ENCODE measurements at places on chromosomes 5 and 9.

- DNase-seq = no peak
Measured at GRCh38 chr9:20570087-20570486, 52.2 kb downstream of the MLLT3 start.

DNA sequence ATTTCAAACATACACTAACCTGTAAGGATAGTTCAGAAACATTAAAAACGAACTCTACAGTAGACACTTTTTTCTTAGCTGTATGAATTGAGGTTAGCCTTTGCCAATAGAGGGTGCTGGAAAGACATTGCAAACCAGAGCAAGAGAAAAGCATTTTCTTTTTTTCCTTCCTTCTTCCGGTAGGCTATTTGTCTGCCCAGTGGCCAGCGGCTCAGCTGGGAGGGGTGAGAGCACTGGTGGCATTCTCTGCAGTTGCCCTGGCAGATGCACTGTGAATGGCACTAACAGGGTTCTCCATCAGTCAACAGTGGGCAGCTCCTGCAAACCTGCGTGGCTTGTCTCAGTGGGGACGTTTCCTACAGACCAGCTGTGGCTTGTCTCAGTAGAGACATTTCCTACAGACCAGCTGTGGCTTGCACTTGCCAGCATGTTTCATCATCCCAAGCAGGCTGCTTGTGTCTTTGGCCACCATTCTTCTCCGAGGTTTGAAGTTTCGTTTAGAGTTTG, 984.5 kb upstream of the CDH18 start:
- DNase-seq = peak; percentile 69

GRCh38 chr5:172145870-172146747, 41.9 kb downstream of the STK10 start:
- no peak for DNase-seq

DNA sequence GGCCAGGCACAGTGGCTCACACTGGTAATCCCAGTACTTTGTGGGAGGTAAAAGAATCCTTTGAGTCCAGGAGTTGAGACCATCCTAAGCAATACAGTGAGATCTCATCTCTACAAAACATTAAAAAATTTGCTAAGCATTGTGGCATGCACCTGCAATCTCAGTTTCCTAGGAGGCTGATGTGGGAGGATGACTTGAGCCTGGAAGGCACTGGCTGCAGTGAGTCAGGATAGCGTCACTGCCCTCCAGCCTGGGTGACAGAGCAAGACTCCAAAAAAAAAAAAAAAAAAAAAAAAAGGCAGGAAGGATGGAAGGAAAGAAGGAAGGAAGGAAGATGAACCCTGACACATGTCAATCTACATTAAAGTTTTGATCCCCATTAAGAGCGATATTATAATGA, 1452.2 kb upstream of the ACO1 start:
- DNase-seq = no peak

GRCh38 chr5:79330071-79330470, 94.1 kb downstream of the JMY start:
- no peak for DNase-seq

DNA sequence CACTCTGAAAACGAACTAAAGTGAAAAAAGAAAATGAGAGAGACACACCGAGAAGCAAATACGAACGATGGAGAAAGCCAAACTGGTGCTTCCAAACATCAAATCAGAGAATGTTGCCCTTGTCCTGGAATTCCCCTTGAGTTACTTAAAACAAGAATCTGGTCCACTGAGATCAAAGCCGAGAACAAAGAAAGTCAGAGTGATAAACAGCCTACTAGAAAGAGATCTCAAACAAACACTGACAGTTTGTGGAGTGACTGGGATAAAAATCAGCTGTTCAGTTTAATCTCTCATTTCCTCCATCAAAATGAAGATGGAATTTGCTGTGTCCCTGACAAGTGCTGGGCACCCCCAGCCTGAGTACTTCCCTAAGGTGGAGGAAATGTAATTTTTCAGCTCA, 582.6 kb downstream of the NR2F1-AS1 start:
- DNase-seq = no peak

GRCh38 chr9:77817590-77818311, 169.6 kb upstream of the GNA14 start:
- no peak for DNase-seq

GRCh38 chr5:151065609-151066008, 15.2 kb downstream of the TNIP1 start:
- DNase-seq = no peak

DNA sequence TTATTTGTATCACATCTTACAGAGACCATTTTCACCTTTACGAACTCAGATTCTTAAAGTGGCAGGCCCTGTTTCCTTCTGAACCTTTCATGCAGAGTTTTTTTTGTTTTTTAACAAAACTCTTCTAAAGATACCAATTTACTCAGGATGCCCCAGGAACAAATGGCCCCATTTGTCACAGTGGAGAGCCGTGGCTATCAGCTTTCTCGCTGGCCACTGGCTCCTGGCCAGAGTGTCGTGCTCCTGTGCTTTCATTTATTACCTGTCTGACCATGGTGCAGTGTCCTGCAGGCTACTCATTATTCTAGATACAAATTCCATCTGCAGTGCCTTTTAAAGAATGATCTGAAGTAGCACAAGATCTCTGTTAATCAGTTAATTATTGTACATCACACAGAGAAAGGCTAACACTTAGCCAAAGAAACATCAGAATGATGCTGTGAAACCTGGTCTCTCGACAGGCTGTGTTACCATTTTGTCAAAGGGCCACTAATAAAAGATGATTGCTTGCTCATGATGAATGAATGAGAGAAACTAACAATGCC, 27.8 kb downstream of the ADRA1B start:
- DNase-seq = no peak
